ENCODE measurements at places on chromosomes 3 and 15.

DNA sequence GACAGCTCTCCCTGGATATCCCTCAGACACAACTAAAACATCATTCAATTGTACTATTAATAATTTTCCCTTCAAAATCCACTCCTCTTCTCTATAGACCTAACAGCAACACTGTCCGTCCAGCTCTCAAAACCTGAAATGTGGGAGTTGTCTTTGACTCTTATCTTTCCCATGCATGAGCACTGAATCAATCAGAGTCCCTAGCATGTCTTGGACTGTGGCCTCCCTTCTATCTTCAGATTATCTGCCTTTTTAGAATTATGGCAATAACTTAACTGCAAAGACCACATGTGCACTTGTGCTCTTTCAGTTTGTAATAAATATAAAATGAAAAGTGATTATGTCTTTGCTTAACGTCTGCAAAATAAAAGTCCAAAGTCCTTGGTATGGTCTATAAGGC, 107.0 kb downstream of the UBE3A start:
- DNase-seq = no peak

DNA sequence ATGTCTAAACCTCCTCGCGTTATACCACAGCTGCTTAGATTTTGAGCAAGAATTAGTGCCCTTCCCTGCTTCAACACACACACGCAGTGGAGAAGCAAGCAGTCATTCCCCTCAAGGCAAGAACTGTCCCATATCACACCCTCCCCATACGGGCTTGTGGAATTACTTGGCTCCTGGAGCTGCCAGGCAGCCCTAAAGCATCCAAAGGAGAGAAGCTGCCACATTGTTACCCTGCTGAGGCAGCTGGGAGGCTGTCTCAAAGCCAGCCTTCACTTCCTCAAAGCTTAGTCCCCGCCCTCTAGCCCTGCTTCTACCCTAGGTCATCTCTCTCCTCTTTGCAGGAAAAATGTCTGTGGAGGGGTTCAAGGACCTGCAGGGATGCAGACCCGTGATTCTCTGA, 153.4 kb downstream of the RORA start:
- no peak for DNase-seq

- no peak for DNase-seq
These were observed 275.8 kb upstream of the KCNH8 start for GRCh38 chr3:18872466-18872865.

GRCh38 chr3:9659849-9660248, 10.5 kb downstream of the MTMR14 start:
- DNase-seq = no peak

DNA sequence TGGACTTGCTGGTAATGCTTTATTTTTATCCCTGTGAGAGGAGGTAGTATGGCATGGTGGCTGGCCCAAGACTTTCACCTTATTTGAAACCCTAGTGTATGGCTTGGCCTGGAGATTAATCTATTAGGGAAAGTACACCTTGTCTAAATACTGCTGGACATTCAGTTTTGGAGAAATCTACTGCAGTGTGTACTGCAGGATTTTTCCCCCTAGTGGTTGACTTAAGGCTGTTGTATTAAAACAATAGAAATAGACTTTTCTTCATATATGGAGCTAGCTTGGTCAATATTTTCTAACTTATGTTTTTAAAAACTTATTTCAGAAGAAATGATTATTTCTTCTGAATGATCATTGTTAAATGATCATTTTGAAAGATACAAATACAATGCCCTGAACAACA, 13.9 kb upstream of the SLITRK3 start:
- DNase-seq = no peak

DNA sequence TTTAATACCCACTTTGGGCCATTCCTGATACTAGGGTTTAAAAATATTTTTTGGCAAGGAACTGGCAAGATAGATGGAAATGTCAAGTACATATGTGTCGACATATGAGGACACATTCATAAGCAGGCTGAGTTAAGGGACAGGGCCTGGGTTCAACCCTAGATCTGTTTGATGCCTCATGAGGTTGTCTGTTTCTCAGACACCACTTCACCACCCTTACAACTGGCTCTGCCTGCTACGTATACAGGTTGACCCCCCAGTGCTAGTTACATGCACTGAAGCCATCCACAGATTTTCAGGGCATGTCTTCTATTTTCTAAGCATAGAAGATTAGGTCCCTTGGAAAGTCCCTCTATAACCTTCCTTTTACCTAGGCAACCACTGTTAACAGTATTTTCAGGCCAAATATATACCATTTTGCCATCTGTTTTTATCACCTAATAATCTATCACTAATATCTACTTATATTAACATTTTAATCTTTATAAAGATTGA, 296.7 kb downstream of the PLCL2 start:
- DNase-seq = no peak

GRCh38 chr15:35289024-35289617, 204.0 kb upstream of the NANOGP8 start:
- DNase-seq = no peak

DNA sequence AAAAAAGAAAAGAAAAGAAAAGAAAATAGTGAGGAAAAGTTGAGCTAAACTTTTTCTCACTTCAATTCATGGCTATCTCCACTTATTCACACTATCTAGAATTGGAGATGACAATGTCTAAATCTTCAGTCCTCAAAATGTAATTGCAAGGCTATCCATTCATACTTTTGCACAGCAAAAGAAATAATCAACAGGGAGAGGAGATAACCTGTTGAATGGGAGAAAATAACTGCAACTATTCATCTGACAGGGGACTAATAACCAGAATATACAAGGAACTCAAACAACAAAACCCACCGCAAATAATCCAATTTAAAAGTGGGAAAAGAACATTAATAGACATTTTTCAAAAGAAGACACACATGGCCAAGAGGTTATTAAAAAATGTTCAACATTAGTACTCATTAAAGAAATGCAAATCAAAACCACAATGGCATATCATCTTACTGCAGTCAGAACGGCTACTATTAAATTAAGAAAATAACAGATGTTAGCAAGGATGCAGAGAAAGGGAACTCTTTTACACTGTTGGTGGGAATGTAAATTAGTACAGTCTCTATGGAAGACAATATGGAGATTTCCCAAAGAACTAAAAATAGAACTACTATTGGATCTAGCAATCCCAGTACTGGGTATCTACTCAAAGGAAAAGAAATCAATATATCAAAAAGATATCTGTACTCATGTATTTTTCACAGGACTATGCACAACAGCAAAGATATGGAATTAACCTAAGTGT, 73.5 kb upstream of the PPIB start:
- no peak for DNase-seq

GRCh38 chr15:54681584-54681983, 515.2 kb downstream of the RSL24D1 start:
- DNase-seq = no peak

DNA sequence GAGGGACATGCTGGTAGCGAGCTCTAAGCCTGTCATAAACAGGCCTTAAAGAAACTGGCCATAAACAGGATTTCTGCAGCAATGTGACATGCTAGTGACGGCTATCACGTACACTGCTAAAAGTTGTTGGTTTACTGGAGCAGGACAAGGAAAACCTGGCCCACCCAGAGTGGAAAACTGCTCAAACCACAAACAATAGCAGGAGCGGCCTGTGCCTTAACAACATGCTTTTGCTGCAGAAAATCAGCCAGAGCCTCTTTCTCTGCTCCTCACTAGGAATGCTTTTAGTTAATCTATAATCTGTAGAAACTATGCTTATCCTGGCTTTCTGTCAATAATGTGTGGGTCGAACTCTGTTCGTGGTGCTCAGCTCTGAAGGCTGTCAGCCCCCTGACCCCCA, 202.9 kb upstream of the UBE3A start:
- DNase-seq = no peak

DNA sequence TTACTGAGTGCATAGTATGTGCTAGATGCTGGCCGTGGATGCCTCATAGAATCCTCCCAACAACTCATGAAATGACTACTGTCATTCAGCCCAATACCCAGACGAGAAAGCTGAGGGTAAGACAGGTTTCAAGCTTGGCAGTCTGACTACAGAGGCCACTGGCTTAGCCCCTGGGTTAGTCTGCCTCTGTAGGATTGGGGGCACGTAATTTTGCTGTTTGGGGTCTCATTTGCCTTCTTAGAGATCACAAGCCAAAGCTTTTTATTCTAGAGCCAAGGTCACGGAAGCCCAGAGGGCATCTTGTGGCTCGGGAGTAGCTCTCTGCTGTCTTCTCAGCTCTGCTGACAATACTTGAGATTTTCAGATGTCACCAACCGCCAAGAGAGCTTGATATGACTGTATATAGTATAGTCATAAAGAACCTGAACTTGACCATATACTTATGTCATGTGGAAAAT, 1.0 kb upstream of the CCR5 start:
- no peak for DNase-seq

GRCh38 chr3:116198087-116198486, 247.2 kb downstream of the LSAMP start:
- DNase-seq = no peak

- DNase-seq = no peak
These were observed 737.5 kb upstream of the LMCD1 start for GRCh38 chr3:7764115-7764514.

Measured in stimulated activated CD4-positive, alpha-beta T cell treated with anti-CD3 and anti-CD28 coated beads, Interleukin-15, amount 100 ng/mL, for 1 hour (primary cell).